ENCODE measurements at places on chromosomes 7 and 10.

GRCh38 chr10:77936697-77937567 lies 10.4 kb upstream of the DLG5 start:
- no peak for DNase-seq

GRCh38 chr7:11480143-11480542 lies 351.9 kb downstream of the THSD7A start:
- no peak for DNase-seq

DNA sequence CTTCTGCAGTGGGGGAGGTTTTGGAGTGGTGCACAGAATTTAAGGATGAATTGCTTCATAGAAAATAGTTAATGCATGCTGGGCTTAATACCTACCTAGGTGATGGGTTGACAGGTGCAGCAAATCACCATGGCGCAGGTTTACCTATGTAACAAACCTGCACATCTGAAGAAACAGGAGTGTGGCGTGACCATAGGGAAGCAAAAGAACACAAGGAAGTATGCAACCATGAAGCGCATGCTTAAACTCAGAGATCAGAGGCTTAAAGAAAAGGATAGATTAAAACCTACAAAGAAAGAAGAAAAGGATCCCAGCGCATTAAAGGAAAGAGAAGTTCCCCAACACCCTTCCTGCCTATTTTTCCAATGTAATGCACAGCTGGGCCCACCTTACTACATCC lies 22.0 kb downstream of the CCDC126 start:
- DNase-seq = no peak

GRCh38 chr7:610141-610530 lies 90.5 kb upstream of the PDGFA start:
- DNase-seq = no peak

DNA sequence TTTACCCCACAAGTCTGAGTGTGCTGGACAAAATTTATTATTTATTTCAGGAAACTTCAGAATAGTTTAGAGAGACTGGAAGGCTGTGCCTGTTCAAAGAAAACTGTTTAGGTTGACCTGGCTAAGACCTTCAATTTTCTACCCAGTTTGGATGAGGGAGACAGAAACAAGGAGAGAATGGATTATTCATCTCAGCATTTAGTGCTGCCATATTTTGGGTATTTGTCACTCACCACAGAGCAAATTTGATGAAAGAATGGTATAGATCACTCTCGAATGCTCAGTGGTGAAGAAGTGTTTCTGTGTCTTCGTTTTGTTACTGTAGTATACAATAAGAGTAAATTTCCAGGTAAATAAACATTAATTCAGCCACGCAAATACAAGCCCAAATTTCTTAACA lies 71.8 kb downstream of the SEMA3C start:
- no peak for DNase-seq

GRCh38 chr10:44818701-44819127 lies 92.4 kb upstream of the TMEM72 start:
- no peak for DNase-seq

- no peak for DNase-seq
Measured at GRCh38 chr7:149664666-149665065, 108.7 kb downstream of the ZNF467 start.

DNA sequence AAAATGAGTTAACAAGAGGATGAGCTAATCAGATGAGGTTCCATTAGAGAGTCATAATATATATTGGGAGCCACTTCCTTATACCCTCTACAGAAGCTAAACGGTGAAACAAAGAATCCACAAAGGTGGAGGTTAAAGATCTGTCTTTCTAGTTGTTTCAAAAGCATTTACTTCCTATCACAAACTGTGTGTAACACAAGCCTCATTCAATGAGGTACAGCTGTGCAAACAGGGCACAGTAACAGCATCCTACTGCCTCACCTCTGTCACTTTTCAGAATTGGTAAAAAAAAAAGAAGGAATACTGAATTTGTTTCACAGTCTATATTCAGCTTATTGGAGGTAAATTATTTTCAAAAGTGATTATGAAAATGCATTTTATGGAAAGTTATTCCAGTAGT lies 128.7 kb downstream of the AGMO start:
- no peak for DNase-seq

DNA sequence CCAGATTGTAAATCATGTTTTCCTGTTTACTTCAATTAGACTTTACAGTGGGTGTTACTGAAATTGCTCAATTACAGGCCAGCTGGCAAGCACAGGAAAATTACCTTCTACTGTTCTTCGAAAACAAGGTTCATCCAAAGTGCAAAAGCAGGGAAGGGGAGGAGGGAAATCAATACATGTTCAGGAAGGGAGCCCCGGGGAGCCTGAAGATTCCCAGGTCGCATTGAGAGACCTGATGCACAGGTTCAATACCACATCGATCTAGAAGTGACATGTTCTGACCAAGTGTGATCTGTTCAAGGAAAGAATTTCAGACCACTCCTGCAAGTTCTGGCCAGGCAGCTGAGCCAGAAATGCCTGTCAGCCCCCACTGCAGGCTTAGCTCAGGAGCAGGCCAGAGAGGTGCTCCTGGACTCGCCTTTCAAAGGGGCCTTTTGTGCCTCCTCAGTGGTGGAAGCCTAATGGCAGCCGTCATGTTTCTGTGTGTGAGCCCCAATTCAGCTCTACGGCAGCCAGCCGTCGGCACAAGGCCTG lies 35.9 kb downstream of the FAM53B start:
- DNase-seq = no peak

GRCh38 chr10:120110196-120110595 lies 217.7 kb downstream of the SEC23IP start:
- no peak for DNase-seq

DNA sequence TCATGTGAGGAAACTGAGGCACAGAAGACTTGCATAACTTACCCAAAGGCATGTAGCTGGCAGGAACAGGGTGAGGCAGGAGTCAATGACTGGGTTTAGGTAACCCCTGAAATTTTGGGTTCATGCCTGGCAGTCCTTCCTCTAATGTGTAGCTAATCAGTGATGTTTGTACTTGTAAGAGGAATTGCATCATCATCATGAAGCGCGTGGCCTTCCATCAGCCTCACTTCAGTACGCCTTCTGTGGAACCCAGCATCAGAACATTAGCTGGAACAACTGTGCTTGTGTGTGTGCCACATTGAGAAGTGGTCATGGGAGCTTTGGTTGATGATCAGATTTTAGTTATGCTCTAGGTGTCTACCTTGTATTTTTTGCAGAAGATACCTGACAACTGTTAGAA lies 18.2 kb upstream of the STMP1 start:
- DNase-seq = no peak

DNA sequence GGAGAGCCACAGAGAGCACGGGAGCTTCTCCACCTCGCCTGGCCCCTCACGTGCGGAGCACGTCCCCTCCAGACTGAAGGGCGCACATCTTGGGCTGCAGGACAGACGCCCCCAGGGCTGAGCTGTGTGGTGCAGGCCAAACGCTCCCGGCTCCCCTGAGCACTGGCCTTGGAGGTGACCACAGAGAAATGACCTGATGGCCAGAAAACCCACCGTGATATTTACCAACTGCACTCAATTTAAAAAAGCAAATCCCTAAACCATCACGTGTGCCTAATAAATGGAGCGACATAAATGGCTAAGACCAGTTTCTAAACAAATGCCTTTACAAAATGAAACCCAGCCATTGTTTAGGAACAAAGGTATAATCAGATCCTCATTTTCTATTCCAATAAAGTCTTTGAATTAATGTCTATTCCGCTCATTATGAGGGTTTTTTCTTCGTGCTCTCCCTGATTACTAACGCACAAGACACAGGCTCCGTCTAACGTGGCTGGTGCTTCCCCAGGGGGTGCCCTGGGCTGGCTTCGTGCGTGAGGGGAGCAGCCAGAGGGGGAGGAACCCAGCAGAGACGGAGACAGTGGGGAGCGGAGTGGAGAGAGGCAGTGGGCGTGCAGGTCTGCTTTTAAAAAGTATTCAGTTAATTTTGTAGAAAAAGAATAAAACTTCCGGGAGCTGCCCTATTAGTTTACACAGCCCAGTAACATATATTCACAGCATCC lies 190.3 kb downstream of the DNAJB6 start:
- no peak for DNase-seq

DNA sequence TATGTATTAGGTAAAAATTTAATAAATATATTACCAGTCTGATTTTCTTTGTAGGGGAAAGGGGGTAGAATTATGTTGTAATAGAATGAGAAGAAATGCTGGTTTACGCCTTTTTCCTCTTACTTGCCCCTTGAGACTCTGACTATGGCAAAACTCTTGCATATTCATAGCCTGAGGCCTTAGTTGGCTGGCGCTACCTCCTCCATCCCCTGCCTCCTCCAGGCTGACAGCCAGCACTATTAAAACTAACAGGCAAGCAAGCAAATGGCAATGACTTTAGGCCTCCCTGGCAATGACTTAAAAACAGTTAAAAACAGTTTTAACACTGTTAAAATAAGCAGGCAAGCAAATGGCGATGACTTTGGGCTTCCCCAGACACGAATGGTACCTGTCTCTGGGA lies 14.4 kb downstream of the PKD2L1 start:
- DNase-seq = no peak

DNA sequence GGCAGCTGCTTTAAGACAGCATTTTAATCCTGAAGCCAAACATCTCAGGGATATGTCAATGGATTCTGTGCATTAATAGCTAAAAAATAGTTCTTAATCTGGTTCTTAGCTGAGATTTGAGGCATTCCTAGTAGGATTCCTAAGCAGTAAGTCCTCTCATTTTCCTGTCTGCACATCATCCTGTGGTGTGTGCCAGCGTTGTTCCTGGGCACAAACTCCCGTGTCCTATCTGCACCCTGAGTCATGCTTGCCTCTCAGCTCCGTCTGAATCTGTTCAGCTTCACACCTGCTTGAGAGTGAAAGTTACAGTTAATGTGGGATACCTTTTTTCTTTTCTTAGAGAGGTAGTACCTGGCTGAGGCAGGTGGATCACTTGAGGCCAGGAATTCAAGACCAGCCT lies 19.5 kb downstream of the BAG3 start:
- no peak for DNase-seq

DNA sequence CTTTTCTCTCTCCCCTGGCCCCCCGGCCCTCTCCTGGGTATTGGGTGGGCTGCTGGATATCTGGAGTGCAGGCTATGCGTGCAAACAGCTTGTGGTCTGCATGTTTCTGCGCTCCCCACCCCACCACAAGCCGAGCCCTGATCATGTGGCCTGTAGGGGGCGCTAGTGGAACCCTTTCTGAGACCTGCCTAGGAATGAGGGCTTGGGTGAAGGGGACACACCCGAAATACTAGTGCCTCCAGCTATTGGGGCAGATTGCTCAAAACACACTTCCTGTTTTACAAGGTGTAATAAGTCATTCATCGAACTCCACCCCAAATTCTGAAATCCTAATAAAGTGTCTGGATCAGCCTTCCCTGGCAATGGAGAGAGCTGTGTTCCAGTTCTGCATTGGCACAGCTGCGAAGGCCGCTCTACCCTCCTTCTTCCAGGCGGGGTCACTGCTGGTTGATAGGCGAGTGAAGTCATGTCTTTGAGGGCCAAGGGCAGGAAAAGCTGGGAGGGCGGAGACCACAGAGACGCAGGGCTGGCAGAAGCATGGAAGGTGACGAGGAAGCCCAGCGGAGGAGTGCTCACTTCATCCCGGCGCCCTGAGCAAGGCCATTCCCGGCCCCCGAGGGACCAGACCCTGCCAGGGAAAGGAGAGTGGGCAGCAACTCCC lies 19.8 kb upstream of the PRRT4 start:
- no peak for DNase-seq

DNA sequence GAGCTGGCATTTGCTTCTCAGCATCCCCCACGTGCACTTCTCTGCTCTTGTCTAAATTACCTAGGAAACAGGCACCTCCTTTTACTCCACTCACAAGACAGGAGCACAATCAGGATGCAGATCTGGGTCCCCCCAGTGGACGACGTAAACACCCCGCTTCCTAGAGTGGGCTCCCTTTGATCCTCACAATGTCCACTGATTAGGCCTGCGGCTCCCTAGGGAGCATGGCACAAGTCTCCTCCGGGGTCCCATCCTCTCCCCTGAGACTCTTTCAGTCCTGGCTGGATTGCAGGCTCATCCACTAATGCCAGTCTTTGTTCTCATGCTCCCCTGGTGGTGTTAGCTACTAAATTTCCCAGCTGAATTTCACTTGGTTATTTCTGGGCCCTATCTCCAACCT lies 98.3 kb downstream of the GLI3 start:
- DNase-seq = no peak

- DNase-seq = no peak
Measured at GRCh38 chr7:71361451-71362032, 229.6 kb downstream of the GALNT17 start.

DNA sequence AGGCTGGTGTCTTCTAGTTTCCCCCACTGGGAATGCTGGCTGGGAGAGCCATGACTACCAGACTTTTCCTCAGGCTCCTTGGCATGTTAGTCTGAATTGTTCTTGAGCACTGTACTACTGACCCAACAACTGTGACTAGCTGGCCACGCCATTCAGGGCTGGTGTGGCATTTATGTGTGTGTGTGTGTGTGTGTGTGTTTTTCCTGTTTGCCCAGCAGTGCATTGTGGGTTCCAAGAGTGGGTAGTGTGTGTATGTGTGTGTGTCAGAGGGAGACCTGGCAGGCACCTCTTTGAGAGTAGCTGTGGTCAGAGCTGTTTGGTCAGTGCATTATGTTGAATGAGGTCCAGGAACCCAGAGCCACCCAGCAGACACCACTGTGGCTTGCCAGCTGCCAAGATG lies 9.2 kb downstream of the PCBD1 start:
- DNase-seq = no peak

GRCh38 chr10:28996345-28996744 lies 292.5 kb upstream of the LYZL1 start:
- no peak for DNase-seq

GRCh38 chr7:101278461-101279292 lies 33.8 kb upstream of the FIS1 start:
- no peak for DNase-seq

GRCh38 chr7:29243910-29244655 lies 49.5 kb downstream of the CHN2 start:
- DNase-seq = no peak

GRCh38 chr10:28644647-28645046 lies 32.7 kb upstream of the BAMBI start:
- DNase-seq = no peak

- DNase-seq = no peak
Measured at GRCh38 chr10:132420981-132421846, 24.2 kb downstream of the PWWP2B start.

GRCh38 chr7:118327174-118327573 lies 102.7 kb downstream of the ANKRD7 start:
- DNase-seq = no peak

- no peak for DNase-seq
Measured at GRCh38 chr10:81248886-81249285, 626.1 kb upstream of the NRG3 start.

DNA sequence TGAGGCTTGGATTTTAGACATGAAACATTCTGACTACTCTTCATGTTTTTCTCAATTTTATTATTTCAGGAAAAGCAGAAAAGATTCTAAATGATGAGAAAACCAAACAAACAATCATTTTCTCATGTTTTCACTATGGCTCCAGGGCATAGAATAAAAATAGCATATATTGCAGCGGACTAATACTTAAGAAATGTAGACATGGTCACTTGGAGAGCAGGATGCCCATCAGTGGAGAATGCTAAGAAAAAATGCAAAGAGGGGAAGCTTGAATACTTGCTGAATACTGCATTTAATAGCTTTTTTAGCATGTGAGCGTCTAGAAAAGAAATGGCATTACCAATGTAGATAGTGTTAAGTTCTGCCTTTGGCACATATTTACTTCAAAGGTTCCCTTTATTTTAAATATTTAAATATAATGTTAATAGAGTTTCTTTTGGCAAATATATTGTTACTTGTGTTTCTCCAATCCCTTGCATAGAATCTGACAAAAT lies 107.9 kb downstream of the PPP1R17 start:
- DNase-seq = no peak

- no peak for DNase-seq
Measured at GRCh38 chr10:53223851-53224250, 451.3 kb upstream of the MBL2 start.
